ENCODE measurements at places on chromosomes 12 and 14. TPM values are rescaled to one million over a fixed set of nuclear protein-coding genes. Genes with fewer than 3 reads are reported as not detected.

DNA sequence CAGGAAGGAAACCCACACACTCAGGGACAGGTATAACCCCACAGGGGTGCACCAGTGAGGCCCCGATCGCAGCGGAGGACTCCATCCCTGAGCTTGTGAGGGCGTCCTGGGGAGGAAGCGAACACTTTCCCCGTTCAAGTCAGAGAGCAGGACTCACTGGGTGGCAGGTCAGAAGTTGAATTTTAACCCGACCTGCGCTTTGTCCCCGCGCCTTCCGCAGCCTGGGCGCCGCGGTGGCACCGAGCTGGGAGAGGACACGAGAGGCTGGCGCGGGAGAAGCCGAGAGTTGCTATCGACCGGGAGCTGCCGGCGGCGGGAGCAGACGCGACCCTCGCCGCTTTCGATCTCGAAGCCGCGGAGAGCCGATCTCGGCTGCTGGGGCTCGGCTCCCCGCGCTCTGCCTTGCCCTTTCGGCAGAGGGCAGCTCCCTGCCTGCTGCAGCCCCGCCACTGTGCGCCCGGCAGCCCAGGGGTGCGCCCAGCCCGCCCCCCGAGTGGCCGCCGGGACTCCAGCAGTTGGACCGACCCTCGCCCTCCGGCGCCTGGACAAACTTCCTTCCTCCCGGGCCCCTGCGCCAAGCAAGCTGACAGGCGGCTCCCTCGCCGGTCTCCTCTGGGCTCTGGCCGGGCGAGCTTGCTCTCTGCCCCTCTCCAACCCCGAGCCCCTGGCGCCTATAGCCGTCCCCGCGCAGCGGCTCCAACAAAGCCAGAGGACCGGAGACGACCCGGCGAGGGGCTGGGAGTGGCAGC is 918 bp downstream of the LIN7A start:
- DNase-seq: peak; percentile 7

GRCh38 chr12:52984136-52984535 is 22.1 kb upstream of the EIF4B start:
- no peak for DNase-seq

DNA sequence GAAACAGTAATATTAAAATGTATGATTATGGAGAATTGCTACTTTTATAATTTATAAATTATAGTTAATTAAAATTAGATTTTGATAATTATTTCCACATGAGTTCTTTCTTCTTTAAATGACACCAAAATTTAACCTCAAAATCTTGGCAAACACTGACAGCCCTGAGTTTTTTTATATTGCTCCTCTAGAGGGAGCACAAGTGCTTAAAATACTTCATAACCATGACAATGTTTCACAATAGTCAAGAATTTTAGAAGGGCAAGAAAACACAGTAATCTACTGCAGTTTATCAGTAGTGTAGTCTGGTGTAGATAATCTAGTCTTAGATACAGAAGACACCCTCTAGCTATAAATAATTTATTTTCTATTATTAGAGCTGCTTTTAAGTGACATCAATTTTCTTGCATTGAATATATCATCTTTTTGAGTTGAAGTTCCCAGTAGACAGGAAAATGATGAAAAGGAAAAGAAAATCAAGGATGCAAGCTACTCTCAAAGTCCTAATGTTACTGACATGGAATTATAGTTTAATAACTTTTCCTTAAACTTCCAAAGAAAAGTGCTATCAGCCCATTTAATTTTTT is 14.3 kb upstream of the PTGER2 start:
- peak; percentile 55 for DNase-seq

The CAPZA3 gene
- not detected for total RNA-seq

The KRT78 gene
- not detected for total RNA-seq

The KRT2 gene
- total RNA-seq: 0.53 TPM

The NELL2 gene
- 6.7 TPM for total RNA-seq

- no peak for DNase-seq
Measured at GRCh38 chr12:111242184-111242583, 126.7 kb downstream of the PHETA1 start.

DNA sequence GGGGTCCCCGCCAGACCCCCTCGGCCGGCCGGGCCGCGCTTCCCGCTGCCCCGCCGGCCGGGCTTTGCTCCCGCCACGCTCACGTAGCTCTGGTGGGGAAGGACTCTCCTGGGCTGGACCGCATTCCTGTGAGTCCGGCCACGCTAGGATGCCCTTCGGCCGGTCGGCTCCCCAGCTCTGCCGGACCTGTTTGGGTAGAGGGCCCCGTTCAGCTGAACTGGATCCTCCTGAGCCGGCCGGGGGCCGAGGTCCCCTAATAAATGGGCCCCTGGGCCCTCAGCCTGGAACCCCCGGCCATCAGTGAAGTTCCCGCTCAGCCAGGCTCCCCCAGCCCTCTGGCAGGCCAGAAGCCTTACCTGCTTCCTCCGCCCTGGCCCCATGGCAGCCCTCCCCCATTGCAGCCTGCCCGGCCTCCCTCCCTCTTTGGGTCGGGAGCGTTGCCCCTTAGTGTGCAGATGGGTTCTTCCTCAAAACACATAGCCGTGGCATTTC is 593 bp downstream of the UNC119B start:
- no peak for DNase-seq

The PPP1R1A gene
- not detected for total RNA-seq
